ENCODE measurements at places on chromosomes 4 and X. TPM values are rescaled to one million over a fixed set of nuclear protein-coding genes. Genes with fewer than 3 reads are reported as not detected.

TIGD2 gene
- 9.5 TPM for total RNA-seq

DNA sequence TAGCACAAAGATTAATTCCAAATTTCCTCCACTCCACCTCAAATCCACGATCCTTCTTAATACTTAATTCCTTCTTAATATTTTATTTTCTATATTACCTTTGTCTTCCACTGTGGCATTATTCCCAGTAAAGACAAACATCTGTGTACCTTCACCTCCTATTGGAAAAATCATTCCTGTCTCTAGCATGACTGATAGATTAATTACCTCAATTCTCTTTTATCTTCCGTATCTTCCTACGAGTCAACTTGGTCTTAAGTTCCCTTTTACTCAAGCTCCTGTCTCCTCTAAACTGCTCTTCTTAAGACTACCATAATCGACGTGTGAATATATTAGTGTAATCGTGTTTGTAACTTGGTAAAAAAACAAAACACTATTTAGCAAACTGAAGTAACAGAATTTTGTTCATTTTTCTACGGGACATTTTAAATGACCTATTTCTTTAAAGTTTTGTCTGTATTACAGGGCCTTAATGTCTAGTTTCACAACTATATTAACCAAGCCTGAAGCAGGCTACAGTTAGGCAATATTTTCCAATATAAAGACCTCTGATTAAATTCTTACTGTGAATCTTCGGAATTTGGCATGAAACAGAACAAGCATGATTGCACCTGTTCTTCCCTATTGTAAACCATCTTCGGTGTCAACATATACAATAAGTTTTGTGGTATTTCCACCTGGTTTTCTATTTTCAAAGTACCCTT lies 1.1 kb upstream of the USP38 start:
- peak overlapping the region; percentile 87 for H3K4me3 ChIP-seq
- H3K36me3 ChIP-seq, result no peaks in the 10 kb centered on the region
- DNase-seq, result no peak
- H3K27me3 ChIP-seq, result no peaks in the 10 kb centered on the region
- peaks cover 5% of the 10 kb centered on the region for H3K4me1 ChIP-seq

DNA sequence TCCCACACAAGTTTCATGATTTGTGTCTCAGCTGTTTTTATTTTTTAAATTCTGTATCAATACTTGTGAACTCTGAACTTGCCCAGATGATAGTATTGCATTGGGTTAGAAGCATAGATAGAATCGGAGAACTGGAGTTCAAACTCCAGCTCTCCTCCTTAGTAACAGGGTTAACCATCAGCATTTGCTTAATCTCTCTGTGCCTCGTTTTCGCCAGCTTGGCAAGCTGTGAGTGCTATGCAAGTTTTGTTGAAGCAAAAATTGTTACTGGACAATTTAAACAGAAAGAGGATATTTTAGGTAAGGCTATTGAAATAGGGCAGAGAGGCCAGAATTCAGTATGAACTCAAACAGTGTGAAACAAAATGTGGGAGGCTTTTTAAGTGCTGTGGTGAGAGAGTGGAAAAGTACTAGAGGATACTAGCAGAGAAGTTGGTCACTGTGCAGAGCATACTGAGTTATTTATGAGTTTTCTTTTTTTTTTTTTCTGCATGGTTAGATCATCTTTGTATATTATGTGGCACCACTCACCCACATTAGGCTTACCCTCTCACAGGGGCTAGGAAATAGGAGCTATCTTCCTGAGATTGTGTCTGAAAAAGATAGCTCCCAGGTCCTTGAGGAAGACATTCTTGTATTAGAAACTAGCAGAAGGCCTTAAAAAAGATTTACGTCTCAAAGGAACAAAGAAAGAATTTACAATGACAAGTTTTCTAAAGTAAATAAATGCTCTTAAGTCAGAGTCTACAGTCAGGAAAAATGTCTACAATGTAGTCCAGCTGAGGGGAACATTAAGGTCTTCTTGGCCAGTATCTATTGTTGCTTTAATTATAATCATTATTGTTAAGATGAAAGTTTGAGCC lies 1126.6 kb downstream of the FAT4 start:
- no peaks in the 10 kb centered on the region for H3K4me1 ChIP-seq
- H3K4me3 ChIP-seq, result no peak overlapping the region
- peak overlapping the region; percentile 10 for H3K27ac ChIP-seq
- no peak for DNase-seq
- no peaks in the 10 kb centered on the region for H3K36me3 ChIP-seq

GRCh38 chrX:68936608-68937007 lies 107.8 kb downstream of the EFNB1 start:
- no peaks in the 10 kb centered on the region for H3K36me3 ChIP-seq
- no peak for DNase-seq

TMLHE gene
- total RNA-seq, result 22.9 TPM

POU3F4 gene
- 2.4 TPM for total RNA-seq

DNA sequence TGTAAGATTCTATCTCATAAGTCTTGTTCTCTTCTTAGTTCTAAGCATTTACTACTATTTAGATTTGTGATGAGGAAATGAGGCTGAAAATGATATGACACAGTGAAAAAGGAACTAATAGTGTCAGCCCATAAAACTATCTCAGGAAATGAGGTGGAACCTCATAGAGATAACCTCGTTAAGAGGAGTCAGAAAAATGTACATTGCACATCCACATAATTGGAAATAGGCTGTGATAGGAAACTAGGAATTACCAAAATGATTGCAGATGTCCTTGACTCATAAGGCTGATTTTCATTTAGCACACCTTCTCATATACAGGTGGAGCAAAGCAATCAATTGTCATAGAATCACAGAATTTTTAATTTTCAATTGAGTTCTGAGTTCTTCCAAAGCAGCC lies 26.8 kb downstream of the ANXA10 start:
- no peak for DNase-seq
- no peak overlapping the region for H3K4me3 ChIP-seq
- no peaks in the 10 kb centered on the region for H3K36me3 ChIP-seq
- no peaks in the 10 kb centered on the region for H3K27me3 ChIP-seq
- H3K27ac ChIP-seq, result no peak overlapping the region

- no peaks in the 10 kb centered on the region for H3K36me3 ChIP-seq
- no peaks in the 10 kb centered on the region for H3K27me3 ChIP-seq
- no peak overlapping the region for H3K4me3 ChIP-seq
- DNase-seq, result no peak
- no peak overlapping the region for H3K27ac ChIP-seq
Measured at GRCh38 chr4:89303814-89304388, 3.7 kb downstream of the GPRIN3 start.

CDX4 gene
- not detected for total RNA-seq

IGFBP7 gene
- 351 TPM for total RNA-seq

Measured in spinal cord (tissue), 10 donors.